ENCODE measurements at places on chromosomes 16 and 17. TPM values are rescaled to one million over a fixed set of nuclear protein-coding genes. Genes with fewer than 3 reads are reported as not detected.

DNA sequence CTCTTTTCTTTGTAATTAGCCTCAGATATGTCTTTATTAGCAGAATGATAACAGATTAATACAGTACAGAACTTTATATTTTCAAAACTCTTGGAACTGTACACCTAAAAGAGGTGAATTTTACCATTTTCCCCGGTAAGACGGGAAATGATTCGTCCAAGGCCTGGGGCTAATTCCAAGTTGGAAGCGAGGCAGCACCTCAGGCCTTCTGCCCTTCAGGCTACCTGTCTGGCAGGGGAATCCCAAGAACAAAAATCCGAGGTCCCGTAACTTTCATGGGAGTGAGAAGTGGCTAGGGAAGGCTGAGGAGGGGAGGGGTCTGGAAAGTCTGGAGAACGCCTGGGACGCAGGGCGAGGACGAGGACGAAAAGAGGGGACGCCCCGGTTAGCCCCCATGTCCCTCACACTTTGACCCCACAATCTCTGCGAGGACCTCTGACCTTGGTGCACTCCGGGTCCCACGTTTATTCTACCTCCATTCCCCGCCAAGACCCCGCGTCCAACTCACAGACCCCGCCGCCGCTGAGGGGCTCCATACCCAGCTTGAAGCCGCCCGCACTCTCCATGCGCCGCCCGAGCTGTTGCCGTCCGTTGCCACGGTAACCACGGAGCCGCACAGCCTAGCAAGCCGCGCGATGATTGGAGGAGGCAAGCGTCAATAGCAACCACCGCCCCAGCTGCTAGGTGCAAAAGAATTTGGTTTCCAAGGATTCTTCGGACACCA is at the start of gene HYDIN:
Gene HYDIN (minus strand): TSS at position 601 of the 724 bp plus-strand sequence. CDS start 43,827 bp downstream, outside the sequence.
- ATAC-seq = peak; percentile 100

DNA sequence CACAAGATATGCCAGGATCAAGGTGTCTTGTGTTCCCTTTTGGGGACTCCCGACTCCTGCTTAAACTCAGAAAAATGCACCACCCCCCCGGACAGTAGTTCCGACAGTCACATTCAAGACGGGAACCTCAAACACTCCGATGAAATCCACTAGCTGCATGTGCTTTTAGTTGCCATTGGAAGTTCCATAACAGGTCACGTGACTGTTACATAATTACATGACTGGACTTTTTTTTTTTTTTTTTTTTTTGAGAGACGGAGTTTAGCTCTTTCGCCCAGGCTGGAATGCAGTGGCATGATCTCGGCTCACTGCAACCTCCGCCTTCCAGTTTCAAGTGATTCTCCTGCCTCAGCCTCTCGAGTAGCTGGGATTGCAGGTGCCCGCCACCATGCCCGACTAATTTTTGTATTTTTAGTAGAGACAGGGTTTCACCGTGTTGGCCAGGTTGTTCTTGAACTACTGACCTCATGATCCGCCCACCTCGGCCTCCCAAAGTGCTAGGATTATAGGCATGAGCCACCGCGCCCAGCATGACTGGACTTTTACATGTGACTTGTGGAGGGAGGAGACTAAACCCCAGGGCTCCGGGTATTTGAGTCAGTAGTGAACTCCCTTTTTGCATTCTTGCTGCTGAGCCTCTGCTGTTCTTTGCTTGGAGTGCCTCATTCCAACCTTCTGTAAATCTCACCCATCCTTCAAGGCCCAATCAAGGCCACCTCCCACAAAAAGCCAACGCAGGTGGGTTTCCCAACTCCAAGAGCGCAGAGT is 1.6 kb downstream of the SIRT7 start:
- ATAC-seq = no peak

DNA sequence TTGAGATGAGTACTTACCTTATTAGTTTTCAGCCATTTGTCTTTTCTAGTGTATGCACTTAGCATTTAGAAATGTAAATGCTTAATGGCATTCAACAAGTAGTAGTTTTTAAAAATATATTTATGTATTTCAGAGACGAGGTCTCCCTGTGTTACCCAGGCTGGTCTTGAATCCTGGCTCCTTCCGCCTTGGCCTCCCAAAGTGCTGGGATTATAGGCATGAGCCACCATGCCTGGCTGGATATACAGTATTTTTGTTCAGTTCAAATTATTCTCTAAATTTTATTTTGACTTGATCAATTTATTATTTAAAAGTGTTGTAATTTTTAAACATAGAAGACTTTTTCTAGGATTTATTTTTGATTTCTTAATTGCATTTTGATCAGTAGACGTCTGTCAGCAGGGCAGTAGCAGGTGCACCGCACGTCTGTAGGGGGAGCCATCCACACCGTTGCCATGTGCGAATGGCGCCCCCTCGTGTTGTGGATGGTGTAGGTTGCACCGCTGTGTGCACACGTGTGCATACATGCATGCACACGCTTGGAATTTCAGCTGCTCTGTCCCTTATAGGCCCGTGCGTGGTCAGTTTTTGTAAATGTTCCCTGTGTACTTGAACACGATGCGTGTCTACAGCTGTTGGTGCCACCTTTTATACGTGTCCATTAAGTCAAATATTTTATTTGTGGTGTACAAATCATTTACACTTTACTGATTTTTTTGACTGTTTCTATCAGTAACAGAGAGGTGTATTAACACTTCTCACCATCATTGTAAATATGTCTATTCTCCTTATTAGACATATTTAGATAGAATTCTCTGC is 30.6 kb downstream of the RPTOR start:
- peak; percentile 93 for ATAC-seq

- ATAC-seq = peak; percentile 41
Measured at GRCh38 chr17:50638966-50639713, 4.5 kb downstream of the ABCC3 start.

GRCh38 chr17:30379303-30379902 is 676 bp downstream of the CPD start:
- peak; percentile 1 for ATAC-seq

GRCh38 chr17:75124041-75124818 is 7.3 kb downstream of the NT5C start:
- ATAC-seq = peak; percentile 51

Gene DVL2
- 38.8 TPM for total RNA-seq

Gene SLC6A4
- total RNA-seq = 1.2 TPM

Gene DPEP1
- total RNA-seq = 0.43 TPM

Gene TRIM25
- total RNA-seq = 2.5 TPM

Data from motor neuron (in vitro differentiated cells).